ENCODE measurements at places on chromosomes 11 and 22.
A peak's percentile ranks its signal among the peaks of the same experiment; 100 is the strongest.

DNA sequence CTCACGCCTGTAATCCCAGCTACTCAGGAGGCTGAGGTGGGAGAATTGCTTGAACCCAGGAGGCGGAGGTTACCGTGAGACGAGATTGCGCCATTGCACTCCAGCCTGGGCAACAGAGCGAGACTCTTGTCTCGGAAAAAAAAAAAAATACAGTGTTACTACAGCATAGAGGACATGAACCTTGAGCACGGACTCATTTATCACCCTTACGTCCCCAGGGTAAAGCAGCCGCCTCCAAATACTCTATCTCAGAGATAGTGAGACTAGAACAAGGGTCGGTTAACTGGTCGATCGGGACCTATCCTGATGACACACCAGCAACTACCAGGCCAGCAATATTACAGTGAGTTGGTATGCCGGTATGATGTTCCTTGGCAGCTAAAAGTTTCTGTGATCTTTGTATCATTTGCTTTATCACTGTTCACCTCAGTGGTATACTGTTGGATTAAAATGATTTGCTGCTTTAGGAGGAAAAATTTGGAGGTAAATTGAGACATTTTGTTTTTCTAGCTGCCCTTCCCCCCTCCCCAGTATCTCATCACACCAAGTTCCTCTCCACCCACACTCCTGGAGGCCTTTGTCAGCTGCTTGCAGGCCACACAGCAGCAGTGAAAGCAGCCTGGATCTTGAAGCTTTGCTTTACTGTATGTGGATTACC lies 7.0 kb upstream of the SIDT2 start:
- DNase-seq: no peak

DNA sequence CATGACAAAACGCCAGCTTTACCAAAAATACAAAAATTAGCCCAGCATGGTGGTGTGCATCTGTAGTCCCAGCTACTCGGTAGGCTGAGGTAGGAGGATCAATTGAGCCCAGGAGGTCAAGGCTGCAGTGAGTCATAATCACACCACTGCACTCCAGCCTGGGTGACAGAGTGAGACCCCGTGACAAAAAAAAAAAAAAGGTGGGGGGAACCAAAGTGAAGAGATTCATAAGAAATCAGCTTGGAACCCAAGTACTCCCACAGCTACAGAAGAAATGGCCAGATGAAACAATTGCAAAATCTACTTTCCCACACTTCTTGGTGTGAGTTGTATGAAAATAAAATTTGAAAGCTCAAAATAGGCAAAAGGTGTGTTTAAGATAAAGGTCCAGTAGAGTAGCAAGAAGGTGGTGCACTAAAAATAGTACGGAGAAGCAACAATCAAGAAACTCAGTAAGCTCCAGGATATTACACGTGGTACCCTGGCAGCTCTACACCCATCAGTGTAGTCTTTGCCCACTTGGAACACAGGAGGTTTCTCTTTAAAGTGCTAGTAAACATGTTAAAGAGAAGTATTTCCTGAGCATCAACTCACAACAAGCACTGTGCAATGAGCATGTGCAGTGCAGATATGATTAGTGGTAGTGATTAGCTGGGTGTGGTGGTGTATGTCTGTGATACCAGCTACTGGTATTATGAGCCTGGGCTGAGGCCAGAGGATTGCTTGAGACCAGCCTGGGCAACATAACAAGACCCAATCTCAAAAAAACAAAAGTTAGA lies 5.3 kb downstream of the HARBI1 start:
- DNase-seq: no peak

GRCh38 chr11:120221115-120221752 lies 10.4 kb downstream of the OAF start:
- DNase-seq: no peak

- DNase-seq: no peak
Observed at GRCh38 chr11:8096575-8096974, 15.6 kb downstream of the TUB start.

GRCh38 chr11:58446294-58446693 lies 4.3 kb upstream of the OR5B12 start:
- DNase-seq: no peak

DNA sequence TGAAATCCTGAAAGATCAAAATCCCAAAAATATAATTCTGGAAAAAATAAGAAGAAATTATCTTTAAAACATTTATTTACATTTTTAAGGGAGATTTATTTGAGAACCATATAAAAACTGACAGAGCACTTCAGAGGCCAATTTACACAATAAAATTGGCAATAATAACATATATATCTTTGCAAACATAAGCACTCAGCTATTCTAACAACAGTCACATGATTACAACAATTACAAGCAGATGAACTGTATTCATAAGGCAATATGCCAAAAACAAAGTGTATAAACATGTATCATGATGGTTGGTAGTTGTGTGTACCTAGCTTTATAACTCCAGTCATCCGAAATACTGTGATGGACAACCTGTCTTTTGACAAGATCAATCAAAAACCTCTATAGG lies 17.7 kb upstream of the RASSF10 start:
- no peak for DNase-seq

GRCh38 chr11:84019571-84020194 lies 733.5 kb upstream of the CCDC90B start:
- DNase-seq: no peak

DNA sequence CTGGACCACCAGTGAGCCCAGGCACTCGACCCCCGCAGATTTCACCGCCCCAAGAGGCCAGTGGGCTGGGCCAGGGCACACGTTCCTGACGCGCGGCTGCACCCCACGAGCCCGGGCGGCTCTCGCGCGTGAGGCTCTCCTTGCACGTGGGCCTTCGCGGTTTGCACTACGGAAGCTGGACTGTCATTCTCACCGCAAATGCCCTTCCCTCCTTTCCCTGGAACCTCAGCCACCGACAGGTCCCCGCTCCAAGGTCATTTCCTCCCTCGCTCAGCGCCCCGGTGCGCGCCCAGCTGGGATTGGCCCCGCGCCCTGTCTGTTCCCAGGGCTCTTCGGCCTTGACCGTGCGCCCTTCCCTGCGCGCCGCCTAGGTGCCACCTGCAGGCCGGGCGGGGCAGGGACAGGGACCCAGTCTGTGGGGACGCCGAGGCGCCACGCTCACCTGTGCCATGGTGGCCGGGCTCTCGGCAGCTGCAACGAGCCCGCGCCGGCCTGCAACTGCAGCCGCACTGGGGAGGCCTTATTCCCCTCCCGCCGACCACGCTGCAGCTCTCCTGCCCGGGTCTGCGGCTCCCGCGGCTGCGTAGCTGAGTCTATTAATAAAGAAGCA lies 2.1 kb upstream of the CPT1A start:
- DNase-seq: peak; percentile 41

DNA sequence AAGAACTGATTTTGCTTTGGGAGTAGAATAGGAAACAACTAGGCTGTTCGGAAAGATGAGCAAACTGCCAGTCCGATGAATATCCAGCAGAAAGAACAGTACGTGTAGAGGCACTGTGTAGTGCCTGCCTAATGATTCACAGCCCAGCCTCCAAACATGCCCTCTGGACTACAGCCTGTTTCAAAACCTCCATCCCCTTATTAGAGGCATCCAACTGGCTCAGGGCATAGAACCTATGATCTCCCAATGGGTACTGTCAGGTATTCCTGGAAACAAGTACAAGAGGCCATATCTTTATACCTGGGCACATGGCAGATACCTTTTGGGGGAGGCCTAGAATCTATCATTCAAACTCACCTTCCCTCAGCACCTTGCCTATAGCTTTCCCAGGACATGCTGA lies 4.9 kb downstream of the RRP8 start:
- no peak for DNase-seq

- no peak for DNase-seq
Observed at GRCh38 chr11:90556606-90557005, 333.8 kb upstream of the CHORDC1 start.

DNA sequence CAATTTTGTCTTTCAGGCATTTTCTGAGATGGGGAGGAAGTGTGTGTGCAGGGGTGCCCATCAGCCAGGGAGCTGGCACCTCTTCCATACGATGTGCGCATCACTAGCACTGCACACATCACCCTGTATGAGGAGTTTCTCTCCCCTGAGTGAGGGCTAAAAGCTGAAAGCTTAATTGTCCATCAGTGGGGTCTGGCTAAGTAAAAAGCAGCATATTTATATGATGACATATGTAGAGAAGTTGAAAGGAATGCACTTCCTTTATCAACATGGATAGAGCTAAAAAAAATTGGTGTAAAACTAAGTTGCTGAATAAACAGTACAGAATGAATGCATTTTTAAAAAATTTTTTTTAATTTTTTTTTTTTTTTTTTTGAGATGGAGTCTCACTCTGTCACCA lies 4.0 kb downstream of the VSTM5 start:
- DNase-seq: no peak

DNA sequence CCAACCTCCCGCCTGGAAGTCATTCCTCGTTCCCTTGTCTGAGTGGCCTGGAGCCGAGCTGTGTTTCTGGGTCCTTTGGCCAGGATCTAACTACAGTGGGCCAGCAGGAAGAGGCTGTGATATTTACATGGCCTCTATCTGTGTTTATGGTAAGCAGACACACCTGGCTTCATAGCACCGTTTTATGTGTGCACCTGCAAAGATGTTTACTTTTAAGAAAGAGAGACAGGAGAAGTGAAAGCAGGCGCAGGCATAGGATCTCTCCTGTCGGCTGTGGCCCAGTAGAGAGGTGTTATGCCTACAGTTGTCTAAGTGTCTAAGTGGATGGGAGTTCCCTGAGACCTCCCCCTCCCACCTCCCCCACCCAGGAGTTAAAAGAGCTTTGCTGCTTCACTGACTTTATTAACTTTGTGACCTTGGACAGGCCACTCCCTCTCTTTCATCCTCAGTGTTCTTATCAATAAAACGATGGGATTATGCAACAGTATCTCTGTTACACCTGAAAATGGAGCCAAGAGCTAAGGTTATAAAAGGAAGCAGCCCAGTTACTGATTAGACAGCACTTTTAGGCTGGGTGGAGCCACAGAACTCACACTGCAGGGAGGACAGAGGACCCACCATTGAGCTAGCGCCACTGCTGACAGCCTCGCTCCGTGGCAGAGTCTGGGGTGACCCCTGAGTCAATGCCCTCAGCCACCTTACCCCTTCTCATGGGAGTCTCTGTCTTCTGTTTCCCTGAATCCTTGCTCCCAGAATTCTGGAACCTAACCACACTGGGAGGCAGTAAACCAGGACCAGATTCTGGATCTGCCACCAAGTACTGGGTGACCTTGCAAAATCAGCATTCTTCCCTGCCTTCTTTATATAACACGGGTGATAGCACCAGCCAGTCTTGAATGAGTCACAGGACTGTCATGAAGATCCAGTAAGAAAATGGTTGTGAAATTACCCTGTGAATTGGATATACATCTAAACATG lies 22.0 kb downstream of the ST14 start:
- no peak for DNase-seq

- no peak for DNase-seq
Observed at GRCh38 chr11:62922189-62922589, 1.0 kb upstream of the CHRM1 start.

DNA sequence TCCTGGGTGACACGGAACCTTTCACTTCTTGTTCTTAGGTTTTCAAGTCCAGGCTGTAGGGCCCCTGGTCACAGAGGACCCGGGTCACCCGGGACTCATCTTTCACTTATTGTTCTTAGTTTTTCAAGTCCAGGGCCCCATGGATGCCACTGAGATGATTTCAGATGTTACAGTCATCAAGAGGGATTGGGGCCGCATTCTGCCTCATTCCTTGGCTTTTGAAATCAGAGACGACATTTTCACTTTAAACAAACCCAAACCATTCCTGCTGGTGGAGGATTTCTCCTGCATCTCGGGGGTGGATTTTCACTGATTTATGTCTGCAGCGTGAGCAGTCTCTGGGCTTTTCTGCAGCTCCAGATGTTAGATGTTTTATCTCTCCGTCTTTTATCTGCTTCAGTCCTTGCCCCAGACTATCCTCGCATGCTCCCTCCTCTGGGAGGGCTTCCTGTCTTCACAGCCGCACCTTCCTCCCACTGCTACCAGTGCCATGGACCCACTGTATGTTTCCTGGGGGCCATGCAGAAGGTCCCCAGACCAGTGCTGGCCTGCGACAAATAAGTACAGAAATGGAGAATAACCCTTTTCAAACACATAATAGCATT lies 27.4 kb downstream of the FBLN1 start:
- no peak for DNase-seq

DNA sequence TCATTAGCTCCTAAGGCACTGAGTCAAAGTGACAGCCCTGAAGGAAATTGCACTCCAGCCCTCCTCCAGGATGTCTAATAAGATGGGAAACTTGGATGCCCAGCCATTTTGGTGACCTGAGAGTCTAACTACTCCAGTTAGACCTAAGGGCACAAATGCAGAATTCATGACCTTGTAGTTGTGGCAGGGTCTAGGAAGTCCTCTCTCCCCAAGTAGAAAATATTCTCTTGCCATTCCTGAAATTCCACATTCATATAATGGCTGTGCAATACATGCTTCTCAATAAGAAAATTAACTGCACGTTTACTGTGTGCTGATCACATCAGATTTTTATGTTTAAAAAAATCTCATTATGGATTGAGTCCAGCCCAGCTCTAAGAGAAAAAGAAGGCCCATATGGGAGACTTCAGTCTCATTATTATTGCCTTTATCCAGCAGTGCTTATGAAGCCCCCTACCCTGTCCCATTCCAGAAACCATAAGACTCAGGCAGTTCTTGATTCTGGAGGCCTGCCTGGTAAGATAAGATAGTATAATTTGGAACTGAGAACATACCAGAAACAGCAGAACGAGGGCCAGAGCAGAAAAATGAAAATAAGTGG lies 133.7 kb upstream of the LDLRAD3 start:
- no peak for DNase-seq

- no peak for DNase-seq
Observed at GRCh38 chr11:119335091-119335654, 846 bp downstream of the RNF26 start.

DNA sequence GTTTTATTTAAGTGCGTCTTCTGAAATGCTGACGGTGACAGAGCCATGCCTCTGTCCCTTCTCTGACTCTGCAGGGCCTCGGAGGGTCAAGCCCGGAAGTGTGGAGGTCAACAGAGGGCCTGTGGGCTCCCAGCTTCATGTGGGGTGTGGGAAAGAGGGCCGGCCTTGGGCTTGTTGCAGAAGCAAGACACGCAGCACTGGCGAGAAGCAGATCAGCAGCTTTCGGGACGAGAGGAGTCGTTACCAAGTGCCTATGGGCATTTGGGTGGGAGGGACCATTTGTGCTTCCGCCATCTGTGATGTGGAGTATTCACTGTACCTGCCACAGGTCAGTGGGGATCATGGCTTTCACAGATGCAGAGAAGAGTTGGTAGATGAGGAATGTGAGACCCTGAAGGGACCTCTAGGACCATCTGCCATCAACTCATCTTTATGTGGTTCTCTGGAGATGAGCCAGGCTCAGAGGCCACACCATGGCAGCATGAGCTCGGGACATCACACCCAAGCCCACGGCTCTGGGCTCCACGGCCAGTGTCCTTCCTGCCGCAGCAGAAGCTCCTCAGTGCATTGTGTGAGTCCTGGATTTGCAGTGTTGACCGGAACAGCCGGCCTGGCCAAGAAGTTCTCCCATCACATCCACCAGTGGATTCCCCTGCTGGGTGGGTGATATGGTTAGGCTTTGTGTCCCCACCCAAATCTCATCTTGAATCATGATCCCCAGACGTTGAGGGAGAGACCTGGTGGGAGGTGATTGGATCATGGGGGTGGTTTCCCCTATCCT lies 590.7 kb downstream of the TBC1D22A start:
- no peak for DNase-seq
